ENCODE measurements at places on chromosomes 5 and 9.

DNA sequence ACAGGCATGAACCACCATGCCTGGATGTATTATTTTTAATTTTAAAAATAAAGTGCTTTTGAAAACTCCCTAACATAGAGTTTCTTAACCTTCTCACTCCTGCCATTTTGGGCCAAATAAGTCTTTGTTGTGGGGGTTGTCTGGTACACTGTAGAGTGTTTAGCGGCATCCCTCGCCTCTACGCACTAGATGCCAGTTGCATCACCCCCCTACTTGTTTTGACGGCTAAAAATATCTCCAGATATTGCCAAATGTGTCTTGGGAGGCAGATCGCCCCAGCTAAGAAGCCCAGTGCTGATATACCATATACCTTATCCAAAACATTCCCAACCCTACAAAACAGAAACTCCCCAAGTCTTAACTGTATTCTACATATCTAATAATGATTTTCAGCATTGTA is 54.6 kb downstream of the SCAI start:
- DNase-seq, result no peak

- DNase-seq, result no peak
These were observed 1.5 kb downstream of the CA9 start for GRCh38 chr9:35675204-35675603.

GRCh38 chr9:86200599-86201162 is 58.8 kb downstream of the C9orf153 start:
- DNase-seq, result no peak

DNA sequence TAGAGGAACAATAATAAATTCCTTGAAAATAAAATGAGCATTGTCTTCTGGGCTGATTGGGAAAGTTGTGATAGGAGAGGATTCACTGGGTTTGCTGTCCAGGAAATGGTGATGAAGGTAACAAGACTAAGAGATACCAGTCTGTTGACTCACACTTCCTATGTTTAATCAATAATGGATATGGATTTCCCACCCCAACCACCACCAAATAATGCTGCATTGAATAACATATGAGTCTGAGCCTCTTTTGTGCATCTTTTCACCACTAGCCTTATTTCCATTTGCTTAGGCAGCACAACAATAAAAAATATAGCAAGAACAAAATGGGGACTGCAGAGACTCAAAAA is 120.2 kb upstream of the NFIB start:
- DNase-seq, result no peak

DNA sequence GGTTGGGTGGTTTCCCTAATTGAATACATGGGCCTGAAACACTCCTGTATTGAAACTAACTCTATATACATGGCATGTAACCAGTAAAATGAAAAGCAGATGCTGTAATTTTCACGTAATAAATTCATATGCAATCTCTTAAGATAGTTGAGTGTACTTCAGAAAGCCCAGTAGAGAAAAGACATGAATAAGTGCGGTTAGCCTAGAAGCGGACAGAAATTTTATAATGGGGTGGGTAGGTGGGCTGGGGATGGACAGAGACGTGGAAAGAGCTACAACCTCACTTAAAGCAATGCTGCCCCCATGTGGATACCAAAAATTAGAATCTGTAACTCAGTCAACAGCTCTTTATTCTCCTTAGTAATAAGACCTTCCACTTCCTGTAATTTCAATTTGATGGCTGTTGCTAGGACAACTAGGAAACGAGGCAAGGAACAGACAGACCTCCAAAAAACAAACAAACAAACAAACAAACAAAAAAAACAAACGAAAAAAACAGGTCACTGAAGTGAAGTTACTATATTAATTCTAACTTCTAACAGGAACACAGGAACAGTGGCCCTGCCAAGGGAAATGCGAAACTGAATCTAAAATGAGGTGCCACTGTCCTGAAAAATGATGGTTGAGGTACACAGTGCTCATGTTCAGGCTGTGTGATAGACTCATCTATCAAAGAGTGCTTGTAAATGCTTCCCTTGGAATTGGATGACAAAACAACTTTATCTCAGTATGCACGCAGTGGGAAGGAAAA is 103.4 kb upstream of the GNA14 start:
- no peak for DNase-seq

DNA sequence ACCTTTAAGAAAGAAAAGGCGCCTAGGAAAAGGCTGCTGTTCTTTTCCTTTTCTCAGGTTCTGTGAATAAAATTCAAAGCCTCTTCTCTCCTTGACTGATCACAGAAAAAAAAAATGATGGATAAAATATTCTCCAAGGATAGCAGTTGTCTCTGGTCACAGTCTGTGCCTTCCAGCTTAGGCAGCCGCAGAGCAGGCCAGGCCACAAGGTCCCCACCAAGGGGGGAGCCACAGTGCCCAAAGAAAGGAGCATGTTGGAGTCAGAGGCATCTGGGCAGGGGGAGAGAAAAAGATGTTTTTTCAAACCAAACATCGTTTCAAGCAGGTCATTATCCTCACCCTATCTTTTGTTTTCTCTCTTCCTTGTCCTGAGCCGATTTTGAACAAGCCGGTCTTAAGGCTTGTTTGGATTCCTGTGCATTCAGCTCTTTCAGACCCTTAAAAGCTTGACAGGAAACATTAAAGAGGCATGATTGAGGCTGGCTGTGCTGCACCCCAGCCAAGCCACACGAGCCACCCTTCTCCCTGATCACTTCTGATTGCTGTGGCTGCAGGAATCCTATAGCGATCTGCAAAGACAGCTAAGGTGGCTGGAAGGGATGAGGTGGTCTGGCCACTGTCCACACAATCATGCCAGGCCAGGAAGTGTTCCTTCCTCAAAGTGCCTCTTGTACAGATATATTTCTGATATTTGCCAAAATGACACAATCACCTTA is 284.6 kb upstream of the TLE4 start:
- no peak for DNase-seq

GRCh38 chr9:134883040-134883782 is 2.6 kb downstream of the FCN2 start:
- DNase-seq, result no peak

DNA sequence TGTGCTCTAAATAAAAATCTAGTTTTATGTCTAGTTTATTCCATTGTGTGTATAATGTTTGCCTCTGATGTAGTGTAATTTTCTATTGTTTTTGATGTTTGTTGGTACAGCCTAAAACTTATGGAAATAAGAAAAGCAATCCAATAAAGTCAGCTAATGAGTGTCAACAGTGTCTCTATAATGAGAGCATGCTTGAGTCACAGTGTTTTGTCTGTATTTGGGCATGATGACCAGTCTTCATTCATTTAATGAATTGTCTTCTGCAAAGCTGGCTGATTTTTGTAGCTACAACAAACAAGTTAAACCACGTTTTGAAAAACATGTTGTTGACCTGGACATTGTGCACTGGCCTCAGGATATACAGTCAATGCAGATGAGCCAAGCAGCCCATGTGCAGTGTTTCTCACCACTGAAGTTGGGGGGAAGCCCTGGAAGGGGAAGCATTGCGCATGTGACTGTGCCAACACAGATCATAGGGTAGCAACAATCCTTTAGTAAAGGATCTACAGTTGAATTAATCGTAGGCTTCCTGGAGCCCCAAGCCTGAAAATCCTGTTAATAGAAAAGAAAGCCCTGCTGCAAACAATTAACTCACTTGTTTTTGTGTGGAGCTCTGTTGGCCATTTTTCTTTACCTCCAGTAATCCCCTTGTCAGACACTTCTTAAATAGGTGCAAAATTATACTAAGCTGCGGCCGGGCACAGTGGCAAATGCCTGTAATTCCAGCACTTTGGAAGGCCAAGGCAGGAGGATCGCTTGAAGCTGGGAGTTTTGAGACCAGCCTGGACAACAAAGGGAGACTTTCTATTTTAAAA is 88.0 kb downstream of the INIP start:
- no peak for DNase-seq

- DNase-seq, result no peak
These were observed 27.2 kb downstream of the SLC35A4 start for GRCh38 chr5:140591747-140592372.

DNA sequence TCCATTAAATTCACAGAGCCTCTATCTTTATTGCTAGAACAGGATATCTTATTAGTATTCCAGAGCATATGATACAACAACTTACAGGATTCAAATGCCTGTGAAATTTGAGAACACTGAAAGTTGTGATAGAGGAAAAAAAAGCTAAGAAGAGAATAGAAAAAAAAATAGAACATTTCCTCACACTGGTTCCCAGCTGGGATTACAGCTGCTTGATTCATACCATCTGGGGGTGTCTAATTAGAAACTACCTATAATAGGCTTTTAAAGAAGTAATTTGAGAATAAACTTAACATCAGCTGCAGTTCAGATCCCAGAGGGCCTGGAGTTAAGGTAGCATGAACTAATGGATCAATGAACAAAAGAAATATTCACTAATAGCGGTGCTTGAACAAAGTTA is 922.0 kb downstream of the CDH12 start:
- no peak for DNase-seq

DNA sequence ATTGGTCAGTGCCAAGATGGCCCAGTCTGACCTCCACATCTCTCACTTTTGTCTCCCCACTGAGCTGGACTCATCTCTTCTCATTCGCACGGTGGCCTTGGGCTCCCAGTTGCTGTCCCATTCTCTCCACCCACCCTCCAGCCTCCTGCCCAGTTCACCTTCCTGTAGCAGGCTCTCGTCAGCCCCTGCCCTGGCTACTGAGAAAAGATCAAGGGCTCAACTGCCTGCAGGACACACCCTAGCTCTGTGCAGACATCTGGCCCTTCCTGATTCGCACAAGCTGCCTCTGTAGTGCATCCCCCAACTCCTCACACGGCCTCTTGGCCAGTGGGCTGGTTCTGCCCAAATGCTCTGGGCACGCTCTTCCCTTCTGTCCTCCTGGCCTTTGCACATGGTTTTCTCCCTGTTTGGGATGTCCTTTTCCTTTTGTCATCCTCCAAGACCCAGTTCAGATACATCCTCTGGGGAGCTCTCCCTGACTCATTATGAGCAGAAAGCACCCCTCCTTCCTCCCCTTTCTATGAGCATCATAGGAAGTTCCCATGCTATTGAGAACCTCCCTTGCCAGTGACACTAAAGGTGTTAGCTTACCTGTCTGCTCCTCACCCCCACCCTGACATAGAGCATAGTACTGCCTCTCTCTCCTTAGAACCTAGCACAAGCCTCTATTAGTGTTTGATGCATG is 78.5 kb upstream of the TGFBR1 start:
- no peak for DNase-seq

GRCh38 chr9:17315341-17315740 is 180.5 kb downstream of the CNTLN start:
- DNase-seq, result no peak

DNA sequence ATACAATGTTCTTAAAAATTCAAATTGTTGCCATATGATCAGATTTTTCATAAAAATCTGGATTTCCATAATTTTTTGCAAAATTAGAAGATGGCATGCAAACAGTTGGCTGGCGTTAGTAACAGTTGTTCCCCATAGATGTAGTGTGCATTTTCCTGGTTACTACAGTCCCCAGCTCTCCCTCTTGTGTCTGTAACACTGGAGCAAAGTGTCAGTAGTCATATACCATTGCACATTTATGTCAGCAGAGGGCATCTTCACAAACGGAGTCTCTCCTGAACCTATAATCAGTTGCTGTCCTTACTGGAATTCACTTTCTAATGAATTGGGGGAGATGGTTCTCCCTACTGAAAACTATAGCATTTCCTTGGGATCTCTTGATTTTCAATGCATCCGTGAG is 44.7 kb upstream of the DMAC1 start:
- DNase-seq, result no peak

GRCh38 chr5:9512457-9512856 is 33.4 kb downstream of the SEMA5A start:
- no peak for DNase-seq

- DNase-seq, result no peak
These were observed 18.5 kb upstream of the EXOC3 start for GRCh38 chr5:424301-425110.

- DNase-seq, result no peak
These were observed 20.5 kb upstream of the NDST1 start for GRCh38 chr5:150487199-150488061.

DNA sequence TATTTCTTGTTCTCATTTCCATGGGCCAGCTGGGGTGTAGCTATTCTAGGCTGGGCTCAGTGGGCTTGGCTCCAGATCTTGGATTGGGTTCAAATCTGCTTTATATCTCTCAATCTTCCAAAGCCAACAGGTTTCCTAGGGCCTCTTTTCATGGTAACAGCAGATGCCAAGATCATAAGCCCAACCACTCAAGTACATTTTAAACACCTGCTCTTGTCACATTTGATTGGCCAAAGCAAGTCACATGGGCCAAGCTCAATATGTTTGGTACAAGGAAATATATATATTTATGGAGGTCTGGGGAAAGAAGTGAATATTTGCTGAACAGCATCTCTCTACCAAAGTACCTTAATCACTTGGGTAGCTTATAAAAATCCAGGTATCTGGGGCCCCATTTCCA is 49.5 kb downstream of the MRRF start:
- DNase-seq, result no peak

Measured in stimulated activated CD4-positive, alpha-beta T cell treated with anti-CD3 and anti-CD28 coated beads, Interleukin-2, amount 100 ng/mL, for 4 hours (primary cell).